Sciatic nerve (tissue), 2 donors: ENCODE measurements at places on chromosomes 3 and 15.

- DNase-seq, result no peak
Observed at GRCh38 chr3:37787153-37787867, 74.4 kb upstream of the CTDSPL start.

- DNase-seq, result no peak
Observed at GRCh38 chr3:169822983-169823382, 10.3 kb upstream of the LRRC34 start.

- no peak for DNase-seq
Observed at GRCh38 chr3:171481011-171481410, 20.8 kb upstream of the TNIK start.

DNA sequence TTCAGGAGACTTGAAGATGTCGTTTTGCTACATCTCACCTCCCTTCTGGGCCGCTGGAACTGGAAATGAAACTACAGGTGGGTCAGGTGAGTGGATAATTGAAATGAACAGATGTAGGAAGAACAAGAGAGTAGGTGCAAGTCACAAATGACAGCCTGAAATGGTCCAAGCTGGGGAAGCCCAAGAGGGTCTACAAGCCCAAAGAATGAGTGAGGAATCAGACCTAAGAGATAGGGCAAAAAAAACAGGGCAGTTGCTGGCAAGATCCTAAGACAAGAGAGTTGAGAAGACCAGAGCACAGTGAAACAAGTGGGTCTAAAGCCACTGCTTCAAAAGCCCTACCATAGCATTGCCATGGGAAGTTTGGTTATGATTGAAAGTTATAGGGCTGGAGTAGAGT lies 67.4 kb upstream of the SNRK start:
- no peak for DNase-seq

DNA sequence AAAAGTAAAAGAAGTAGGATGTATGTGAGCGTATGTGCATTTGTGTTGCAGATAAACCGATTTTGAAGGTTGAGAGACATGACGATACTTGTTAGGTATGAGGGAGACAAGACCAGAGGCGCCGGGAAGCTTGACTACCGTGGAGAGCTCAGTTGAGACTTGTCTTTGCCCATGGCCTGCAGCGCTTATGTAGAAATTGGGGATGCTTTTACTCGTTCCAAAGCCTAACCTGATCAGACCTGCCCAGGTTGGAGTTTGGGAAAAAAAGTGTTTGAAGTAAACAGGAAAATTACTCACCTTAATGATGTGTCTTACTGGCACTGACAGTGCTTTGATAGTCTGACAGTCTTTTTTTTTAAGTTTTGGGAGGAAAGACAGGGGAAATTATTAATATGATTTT lies 202.8 kb downstream of the TP63 start:
- DNase-seq, result no peak

GRCh38 chr3:197216914-197217313 lies 81.5 kb downstream of the DLG1 start:
- no peak for DNase-seq

GRCh38 chr3:66386925-66387650 lies 113.7 kb downstream of the LRIG1 start:
- DNase-seq, result no peak
